ENCODE measurements at places on chromosomes 12 and 14.

GRCh38 chr12:53543539-53543938 lies 36.3 kb upstream of the NPFF start:
- peak; percentile 67 for DNase-seq

DNA sequence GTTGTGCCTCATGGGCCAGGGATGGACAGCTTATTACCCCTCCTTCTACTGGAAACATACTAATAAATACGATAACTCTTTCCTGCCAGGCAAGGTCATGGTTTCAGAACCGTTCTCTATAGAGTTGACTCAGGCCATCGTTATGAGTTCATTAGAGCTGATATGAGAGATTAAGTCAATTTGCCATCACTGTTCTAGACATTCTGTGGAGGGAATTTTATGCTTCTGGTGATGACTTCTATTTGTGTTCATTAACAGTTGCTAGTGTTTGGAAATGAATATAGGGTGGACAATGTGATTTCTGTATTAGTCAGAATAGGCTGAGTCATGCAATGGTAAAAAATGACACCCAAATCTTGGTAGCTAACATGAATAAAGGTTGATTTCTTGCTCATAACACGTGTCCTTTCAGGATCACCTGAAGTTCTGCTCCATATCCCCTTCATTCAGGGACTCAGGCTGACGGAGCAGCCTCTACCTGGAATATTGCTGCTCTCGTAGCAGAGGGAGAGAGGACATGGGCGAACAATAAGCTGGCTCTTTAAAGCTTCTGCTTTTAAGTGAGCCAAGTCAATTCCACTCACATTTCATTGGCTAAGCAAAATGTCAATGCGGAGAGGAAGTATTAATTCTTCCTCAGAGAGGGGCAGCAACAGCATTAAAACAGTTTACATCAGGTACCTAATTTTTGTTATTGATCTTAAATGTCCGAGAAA lies 18.5 kb upstream of the TBPL2 start:
- DNase-seq, result no peak

- DNase-seq, result no peak
Measured at GRCh38 chr12:100346660-100347059, 10.2 kb upstream of the SLC17A8 start.

DNA sequence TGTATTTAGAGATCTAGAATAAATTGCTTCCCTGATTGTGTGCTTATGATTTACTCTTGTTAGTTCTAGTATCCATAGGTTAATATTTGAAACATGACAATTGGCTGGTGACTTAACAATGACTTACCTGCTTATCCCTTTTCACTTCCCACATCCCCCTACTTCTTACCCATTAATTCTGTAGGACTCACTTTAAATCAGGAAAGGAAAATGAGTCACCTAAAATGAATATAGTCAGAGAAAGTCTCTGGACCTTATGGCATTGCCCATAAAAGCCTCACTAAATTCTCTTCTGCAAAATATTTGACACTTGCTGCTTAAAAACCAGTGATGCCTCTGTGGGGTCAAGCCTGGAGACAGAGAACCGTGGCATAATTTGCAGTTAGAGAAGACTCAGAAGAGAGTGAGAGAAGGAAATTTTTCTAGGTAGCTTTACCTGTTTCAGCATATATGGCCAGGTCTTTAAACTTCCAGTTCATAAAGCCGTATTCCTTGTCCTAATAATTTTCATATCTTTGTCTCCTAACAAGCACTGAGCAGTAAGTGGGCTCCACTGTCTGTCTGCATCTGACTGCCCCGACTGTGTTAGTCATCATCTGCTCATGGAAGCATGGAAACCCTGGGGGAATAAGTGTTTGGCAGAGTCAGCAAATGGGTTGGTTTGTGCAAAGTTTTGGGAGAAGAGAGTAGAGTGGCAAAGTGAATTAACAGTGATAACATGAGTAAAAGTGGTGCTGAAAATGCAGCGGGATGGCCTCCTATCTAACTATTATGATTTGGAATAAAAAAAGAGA lies 294.4 kb downstream of the AKAP6 start:
- DNase-seq, result no peak

GRCh38 chr12:38638401-38638800 lies 267.0 kb downstream of the CPNE8 start:
- DNase-seq, result no peak

GRCh38 chr14:34214961-34215360 lies 247.1 kb downstream of the SPTSSA start:
- DNase-seq, result no peak

GRCh38 chr14:69703047-69704039 lies 63.6 kb upstream of the SRSF5 start:
- DNase-seq, result no peak

Data from CD4-positive, alpha-beta T cell treated with Interleukin-10 for 1 hour (primary cell).